Stimulated activated CD8-positive, alpha-beta memory T cell treated with anti-CD3 and anti-CD28 coated beads, Interleukin-7, amount 100 ng/mL, for 1 hour (primary cell): ENCODE measurements at places on chromosomes 3 and 15.

GRCh38 chr3:150748684-150749047, 14.3 kb downstream of the SIAH2 start:
- DNase-seq: no peak

- DNase-seq: no peak
Observed at GRCh38 chr15:94670438-94671034, 439.2 kb downstream of the MCTP2 start.

GRCh38 chr3:67901681-67902080, 247.3 kb upstream of the SUCLG2 start:
- DNase-seq: no peak

GRCh38 chr3:58104151-58104550, 95.9 kb downstream of the FLNB start:
- DNase-seq: no peak

GRCh38 chr3:3101660-3102458, 8.3 kb downstream of the IL5RA start:
- DNase-seq: no peak

DNA sequence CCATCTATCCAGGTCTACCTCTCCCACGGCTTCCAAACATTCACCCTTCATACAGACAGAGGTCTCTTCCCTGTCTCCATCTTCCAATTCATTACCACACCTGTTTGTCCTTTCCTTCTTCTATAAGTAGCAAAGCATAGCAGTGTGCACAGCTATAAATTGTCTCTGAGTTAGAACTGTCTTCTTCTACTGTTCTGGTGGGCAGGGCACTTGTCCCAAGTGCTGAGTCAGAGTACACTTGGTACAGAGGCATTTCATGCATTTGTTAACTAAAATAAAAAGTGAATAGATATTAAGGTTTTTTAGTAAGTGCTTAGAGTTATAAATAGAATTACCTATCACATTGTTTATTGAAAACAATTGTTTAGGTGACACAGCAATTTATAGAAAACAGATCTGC, 150.1 kb upstream of the CCDC54 start:
- no peak for DNase-seq

DNA sequence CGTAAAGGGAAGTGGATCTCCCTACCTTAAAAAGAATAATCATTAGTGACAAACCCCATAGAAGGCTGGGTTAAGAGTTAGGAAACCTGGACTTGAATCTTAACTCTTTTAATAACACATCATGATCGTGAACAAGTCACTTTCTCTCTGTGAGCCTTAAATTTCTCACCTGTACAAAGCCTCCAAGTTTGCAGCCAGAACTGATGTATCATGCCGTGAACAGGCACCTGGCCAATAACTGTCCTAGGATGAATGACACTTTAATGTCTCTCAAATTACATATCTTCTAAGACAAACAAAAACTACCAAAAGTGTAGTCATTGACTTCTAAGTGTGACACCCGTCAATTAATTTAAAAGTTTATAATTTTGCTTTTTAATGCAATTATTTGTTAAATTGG, 3.9 kb downstream of the UPK1B start:
- DNase-seq: no peak

DNA sequence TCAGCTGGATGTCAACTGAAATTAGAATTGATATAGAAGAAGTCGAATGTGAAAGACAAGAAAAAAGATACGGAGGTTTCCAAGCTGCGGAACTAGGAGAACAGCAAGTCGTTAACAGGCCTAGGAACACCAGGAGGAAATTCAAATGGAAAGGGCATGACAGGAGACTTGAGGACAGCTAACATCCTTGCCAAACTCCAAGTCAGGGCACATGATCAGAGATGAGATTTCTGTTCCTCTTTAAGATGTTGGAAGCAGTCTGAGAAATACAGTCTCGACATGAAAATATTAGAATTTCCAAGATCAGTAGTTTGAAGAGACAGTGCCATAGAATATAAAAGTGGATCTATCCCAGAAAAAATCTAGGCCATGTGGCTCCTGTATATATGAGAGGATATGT, 5.0 kb downstream of the MYO5A start:
- no peak for DNase-seq

GRCh38 chr15:40087068-40087810, 21.4 kb downstream of the BMF start:
- no peak for DNase-seq

DNA sequence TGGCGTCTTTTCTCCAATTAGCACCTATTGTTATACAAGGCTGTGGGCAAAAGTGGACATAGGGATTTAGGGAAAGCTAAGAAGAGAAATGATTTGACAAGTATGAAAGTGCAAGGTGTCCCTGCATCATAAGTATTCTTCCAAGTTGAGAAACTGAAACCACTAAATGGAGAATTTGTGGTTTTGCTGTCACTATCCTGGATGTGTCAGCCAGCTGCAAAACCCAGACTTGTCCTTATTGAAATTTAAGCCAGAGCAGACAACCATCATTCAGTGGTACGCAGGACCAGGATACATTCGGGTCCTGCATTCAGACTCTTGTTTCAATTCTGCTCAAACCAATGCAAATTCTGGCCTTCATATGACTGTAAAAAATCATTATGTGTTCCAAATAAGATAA, 384.8 kb upstream of the TGFBR2 start:
- DNase-seq: no peak
